ENCODE measurements at places on chromosomes 1 and 21.
A peak's percentile ranks its signal among the peaks of the same experiment; 100 is the strongest.

DNA sequence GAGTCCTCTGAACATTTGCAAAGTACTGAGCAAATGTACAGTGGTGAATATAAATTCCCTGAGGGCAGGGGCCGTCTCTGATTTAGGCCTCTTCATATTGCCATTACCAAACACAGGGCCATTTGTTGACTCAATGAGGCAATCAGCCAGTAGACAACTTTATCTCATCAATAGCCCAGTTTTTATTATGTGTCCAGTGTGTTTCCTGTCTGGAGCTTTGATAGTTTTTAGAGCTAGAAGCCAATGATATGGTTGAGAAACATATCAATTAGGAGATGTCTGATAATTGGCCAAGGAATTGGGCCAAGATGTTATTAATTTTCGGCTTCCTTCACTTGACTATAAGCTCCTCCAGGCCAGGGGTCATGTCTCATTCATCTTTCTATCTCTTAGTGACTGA is 163.0 kb downstream of the ROR1 start:
- DNase-seq, result no peak

GRCh38 chr1:208544053-208544452 is 299.9 kb upstream of the PLXNA2 start:
- no peak for DNase-seq

- no peak for DNase-seq
Observed at GRCh38 chr21:18191139-18191538, 53.5 kb upstream of the CHODL start.

DNA sequence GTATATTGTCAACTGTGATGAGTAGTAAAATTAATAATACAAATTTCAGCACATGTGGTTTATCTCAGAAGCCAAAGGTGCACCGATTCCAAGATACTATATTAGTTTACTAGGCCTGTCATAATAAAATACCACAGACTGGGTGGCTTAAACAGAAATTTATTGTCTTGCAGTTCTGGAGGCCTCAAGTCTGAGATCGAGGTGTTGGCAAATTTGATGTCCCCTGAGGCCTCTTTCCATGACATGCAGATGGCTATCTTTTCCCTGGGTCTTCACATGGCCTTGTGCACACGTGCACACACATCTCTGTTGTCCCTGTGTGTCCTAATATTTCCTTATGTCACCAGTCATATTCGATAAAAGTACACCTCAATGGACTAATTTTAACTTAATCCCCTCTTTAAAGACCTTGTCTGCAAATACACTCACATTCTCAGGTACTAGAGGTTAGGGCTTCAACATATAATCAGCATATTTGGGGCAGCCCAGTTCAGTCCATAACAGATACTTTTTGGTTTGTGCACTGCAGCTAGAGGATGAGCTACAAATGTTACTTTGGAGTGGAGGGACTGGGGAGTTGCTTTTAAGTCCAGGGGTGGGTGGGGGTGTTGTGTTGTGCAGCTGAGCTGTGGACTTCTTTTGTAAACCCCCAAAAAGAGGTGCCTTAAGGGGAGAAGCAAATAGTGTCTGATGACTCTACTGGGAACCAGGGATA is 21.4 kb downstream of the TSNAX start:
- no peak for DNase-seq

GRCh38 chr1:30782361-30783255 is 25.0 kb upstream of the LAPTM5 start:
- DNase-seq, result peak; percentile 35
